ENCODE measurements at places on chromosomes 16 and 17.

DNA sequence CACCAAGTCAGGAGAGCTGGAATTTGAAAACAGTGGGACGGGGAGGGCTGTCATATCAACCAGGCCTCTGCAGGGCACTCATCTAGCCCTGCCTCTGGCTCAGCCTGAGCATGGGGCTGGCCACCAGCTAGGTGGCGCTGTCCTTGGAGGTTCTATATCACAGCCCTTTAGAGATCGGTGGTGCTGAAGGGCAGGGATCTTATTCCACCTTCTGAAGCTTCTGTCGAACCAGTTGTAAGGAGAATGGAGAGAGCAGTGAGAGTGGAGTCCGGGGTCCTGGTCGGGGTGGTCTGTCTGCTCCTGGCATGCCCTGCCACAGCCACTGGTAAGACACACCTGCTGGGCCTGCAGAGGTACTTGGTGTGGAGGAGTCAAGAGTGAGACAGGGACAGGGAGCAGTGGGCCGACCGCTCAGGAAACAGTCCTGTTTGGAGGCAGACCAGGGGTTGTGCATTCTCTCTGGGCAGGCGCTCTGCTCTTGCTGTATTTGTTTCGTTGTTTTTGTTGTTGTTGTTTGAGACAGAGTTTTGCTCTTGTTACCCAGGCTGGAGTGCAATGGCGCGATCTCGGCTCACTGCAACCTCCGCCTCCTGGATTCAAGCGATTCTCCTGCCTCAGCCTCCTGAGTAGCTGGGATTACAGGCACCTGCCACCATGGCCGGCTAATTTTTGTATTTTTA lies at the start of gene CES3:
Gene CES3, plus strand, starts transcription at position 202 of the 680 bp plus-strand sequence. Its CDS starts 42 bp downstream, at position 244.
- peak; percentile 89 for DNase-seq

GRCh38 chr17:49545007-49545660 lies 30.5 kb upstream of the NXPH3 start:
- DNase-seq = no peak

GRCh38 chr17:51000835-51001638 lies 119.6 kb downstream of the SPAG9 start:
- DNase-seq = peak; percentile 51

DNA sequence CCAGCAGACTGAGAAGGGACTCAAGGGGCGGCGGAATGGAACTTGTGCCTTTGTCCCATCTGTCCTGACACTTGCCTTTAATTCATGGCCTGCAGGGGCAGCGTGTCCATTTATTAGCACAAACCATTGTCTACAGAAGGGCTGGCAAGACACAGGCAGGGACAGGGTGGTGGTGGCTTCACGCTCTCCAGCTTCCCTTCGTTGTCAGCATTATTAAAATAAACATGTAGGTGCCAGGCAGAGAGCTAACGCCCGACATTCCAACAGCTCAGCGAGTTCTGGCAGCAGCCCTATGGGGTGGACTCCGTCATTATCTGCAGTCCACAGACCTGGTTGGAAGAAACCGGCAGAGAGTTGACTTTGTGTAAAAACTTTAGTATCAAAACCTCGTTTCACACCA lies 16.3 kb downstream of the DNAI2 start:
- DNase-seq = no peak

DNA sequence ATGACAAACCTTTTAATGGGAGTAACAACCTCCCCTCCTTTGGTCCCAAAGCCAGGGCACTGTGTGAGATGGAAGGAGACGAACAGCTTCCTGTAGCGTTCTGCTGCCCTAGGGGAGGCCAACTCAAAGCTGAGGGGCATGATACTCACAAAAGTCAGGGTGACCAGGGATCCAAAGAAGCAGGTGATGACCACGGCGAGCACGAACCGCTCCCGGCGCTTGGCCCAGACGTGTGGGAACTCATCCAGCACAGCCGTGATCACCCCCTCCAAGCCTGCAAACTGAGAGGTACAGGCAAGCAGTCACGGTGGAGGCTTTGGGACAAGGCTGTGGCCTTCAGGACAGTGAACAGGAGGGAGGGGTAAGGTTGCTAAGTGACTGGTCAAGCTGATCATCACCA lies 25.1 kb downstream of the SLC6A4 start:
- no peak for DNase-seq

GRCh38 chr16:71843572-71843971 lies 2.2 kb upstream of the ATXN1L start:
- no peak for DNase-seq

GRCh38 chr17:16293931-16294330 lies 59.3 kb downstream of the CENPV start:
- no peak for DNase-seq

DNA sequence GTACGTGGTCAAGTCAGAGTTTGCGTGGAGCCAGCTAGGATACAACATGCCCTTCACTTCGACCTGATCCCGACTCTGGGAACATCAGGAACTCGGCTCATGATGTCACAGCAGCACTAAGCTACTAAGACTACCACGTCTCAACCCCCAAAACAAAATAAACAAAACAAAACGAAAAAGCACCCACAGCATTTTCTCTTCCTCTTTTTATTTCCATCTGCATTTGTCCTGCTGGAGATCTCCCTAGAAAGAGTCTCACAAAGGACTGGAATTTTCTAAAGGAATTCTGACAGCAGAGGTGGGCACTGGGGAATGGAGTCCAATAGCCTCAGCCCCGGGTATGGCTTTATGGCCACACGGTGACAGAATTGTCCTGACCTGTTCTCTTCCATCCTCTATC lies 196.6 kb downstream of the SALL1 start:
- no peak for DNase-seq

GRCh38 chr16:23678430-23679273 lies at the start of gene PLK1:
PLK1 (plus strand) TSS chr16:23678889; CDS start chr16:23678933, 44 bp downstream.
- DNase-seq = peak; percentile 91

DNA sequence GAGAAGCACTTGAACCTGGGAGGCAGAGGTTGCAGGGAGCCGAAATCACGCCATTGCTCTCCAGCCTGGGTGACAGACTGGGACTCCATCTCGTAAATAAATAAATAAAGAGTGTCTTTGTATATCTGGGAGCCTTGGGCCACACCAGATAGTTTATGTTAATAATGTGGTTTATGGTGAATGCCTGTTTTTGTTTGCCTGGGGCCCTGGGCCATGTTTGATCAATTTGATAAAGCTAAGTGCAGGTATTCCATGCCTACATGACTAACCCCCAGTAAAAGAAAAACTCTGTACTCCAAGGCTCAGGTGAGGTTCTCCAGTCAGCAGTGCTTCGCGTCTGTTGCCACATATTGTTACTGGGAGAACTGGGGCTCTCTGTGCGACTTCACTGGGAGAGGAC lies 15.1 kb downstream of the SCIMP start:
- no peak for DNase-seq

DNA sequence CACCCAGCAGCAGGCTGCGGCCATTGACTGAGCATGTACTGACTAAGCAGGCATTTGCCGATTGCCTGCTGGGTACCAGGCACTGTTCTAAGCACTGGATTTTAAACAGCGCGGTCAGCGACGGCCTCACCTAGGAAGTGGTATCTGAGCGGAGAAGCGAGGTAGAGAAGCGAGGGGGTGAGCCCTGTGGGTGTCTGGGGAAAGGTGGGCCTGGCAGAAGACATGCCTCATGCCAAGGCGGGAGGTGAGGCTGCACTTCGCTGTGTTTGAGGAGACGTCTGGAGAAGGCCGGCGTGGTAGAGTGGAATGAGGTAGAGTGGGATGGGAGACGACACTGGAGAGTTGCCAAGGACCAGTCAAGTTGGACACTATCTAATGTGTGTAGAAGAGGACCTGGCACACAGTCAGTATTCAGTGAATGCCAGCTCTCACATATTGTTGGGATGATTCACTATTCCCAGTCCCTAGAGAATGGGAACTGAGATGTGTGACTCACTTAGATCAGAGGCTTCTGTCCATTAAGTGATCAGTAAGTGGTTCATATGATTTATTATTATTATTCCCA lies 14.4 kb downstream of the SYCE1L start:
- DNase-seq = no peak

DNA sequence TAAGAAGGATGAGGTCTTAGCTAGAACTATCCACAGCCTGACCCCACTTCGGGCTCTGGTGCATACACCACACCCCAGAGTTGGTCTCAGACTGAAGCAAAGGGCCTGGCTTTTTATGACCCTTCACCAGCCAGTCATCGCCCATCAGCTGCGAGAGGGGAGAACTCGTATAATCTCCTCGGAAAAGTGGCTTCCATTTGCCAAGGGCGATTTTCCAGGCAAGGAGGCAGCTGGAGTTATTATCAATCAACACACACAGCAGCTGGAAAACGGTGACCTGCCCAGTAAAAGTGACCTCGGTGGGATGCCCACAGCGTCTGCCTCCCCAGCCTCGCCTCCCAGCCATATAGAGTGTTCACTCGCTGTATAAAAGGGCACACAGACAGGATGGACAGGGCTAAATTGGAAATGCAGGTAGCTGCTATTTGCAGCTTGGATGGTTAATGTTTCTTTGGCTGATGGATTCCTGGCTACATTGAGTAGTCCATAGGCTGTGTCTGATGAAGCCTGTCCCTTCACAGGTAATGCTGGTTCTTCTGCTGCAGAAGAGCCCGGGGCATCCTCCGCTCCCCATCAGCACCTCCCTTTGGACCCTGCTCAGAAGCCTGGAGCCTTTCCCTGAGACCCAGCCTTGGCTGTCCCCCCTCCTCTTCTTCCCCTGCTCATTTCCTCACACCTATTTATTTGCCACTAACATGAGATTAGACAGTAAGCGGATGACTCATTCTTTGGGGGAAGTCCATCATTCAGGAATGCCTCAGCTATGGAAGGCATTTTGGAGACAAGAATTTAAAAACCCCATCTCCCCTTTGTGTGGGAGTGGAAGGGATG lies 45.7 kb downstream of the TMEM186 start:
- DNase-seq = no peak

- no peak for DNase-seq
Measured at GRCh38 chr16:84839054-84839453, 19.3 kb downstream of the CRISPLD2 start.

- DNase-seq = no peak
Measured at GRCh38 chr17:59342681-59343131, 11.3 kb downstream of the YPEL2 start.

- DNase-seq = no peak
Measured at GRCh38 chr17:40490289-40490853, 11.1 kb downstream of the TNS4 start.

- no peak for DNase-seq
Measured at GRCh38 chr17:14281530-14281929, 19.4 kb upstream of the HS3ST3B1 start.

DNA sequence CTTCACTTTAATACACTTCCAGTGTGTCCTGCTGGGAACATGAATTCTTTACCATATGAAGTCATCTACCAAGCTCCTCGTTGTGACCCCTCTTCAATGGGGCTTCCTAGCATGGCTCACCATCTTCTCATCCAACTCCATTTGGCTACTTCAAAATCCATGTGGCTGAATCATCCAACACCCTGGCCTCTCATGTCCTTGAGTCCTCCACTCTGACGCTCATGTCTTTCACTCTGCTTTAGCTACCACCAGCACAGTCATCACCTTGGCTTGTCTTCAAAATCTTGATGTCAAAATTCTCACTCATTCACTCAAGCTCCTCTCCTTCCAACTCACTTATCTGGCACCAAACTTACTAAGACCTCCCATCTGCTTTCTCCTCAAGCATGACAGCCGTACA lies 35.8 kb downstream of the AMFR start:
- no peak for DNase-seq

GRCh38 chr16:65689726-65690125 lies 567.9 kb upstream of the CDH11 start:
- no peak for DNase-seq

- no peak for DNase-seq
Measured at GRCh38 chr16:46948548-46949166, 24.8 kb downstream of the DNAJA2 start.

- no peak for DNase-seq
Measured at GRCh38 chr16:70508752-70509151, 14.6 kb downstream of the COG4 start.

DNA sequence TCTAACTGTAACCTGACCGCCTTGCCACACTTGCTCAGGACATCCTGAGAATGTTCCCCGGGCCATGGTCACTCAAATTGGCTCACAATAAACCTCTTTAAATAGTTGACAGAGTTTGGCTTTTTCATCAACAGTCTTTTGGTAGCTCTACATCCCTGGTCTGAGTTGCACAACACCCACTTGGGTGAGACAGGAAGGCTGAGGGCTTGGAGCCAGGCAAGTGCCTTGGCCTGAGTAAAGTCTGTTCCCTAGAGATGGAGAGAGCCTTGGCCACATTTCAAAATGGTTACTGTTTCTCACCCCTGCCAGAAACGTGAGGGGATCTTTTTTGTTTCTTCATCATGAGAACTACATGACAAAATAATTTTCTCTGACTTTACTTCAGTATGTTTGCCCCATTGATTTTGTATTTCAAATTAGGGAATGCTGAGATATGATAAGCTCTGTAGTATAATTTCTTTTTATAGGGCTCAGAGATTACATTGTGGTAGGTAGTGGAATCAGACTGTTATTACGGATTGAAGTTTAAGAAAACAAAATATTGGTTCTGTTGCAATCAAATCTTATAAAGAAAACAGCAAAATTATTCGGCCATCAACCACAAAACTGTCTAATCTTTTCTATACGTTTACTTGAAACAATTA lies 53.9 kb upstream of the NETO2 start:
- no peak for DNase-seq

Measured in HEK293T (cell line).